ENCODE measurements at places on chromosomes 3 and 15. TPM values are rescaled to one million over a fixed set of nuclear protein-coding genes. Genes with fewer than 3 reads are reported as not detected.
A peak's percentile ranks its signal among the peaks of the same experiment; 100 is the strongest.

GRCh38 chr3:54342676-54343075 lies 220.3 kb downstream of the CACNA2D3 start:
- no peak for DNase-seq

DNA sequence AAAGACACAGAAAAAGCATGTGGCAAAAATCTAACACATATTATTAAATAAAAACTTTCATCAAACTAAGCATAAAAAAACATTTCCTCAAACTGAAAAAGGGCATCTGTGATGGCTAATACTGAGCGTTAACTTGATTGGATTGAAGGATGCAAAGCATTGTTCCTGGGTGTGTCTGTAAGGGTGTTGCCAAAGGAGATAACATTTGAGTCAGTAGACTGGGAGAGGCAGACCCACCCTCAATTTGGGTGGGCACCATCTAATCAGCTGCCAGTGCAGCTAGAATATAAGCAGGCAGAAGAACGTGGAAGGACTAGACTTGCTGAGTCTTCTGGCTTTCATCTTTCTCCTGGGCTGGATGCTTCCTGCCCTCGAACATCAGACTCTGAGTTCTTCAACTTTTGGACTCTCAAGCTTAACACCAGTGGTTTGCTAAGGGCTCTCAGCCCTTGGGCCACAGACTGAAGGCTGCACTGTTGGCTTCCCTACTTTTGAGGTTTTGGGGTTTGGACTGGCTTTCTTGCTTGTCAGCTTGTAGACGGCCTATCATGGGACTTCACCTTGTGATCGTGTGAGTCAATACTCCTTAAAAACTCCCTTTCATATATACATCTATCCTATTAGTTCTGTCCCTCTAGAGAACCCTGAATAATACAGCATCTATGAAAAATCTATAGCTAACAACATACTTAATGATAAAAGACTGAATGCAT lies 45.4 kb downstream of the DAZL start:
- DNase-seq = no peak

DNA sequence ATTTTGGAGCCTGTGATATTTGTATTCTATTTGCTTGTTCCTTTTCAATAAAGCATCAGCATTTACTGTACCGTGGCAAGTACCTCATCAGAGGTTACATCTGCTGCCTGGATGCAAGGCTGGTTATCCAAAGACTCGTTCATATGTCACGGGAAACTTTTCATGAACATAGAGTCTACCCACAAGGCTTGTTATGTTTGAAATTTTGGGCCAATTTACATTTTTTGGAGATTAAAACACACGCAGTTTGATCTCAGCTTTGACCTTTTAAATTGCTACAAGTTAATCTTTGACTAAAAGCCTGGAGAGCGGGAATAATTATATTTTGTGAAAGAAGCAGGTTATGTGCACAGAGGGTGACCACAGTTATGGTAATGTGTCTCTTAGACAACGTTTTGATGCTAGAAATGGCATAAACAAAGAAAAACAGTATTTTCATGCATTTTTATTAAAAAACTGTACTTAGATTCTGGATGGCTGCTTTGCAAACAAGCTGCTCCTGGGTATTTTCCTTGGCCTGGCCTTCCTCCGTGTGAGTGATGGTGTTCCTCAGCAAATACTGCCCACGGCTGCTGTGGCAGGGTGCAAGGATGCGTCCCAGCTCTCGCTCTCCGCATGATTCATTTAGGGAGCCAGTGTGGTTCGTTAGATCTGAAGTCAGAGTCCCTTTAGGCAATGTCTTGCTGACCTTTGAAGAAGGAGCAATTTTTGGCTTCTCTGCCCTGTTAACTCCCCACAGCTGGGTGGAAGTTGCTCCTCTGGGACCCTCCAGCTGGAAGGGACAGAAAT lies 27.1 kb downstream of the CHST2 start:
- DNase-seq = no peak

- DNase-seq = no peak
Observed at GRCh38 chr3:11145888-11146287, 8.4 kb upstream of the HRH1 start.

DNA sequence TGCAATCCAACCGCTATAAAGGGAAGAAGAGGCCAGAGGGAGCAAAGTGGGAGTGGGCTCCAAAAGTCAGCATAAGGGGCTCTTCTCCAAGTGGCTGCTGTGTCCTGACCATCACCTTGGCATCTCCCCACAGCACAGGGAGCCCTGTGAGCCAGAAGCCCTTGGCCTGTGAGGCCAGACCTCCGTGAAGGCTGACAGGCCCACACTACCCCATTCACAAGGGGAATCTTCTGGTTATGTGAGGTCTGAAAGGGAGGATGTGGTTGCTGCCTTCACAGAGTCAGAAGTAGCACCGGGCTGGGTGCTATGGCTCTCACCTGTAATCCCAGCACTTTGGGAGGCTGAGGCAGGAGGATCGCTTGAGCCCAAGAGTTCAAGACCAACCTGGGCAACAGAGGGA lies 2.6 kb upstream of the ULK3 start:
- no peak for DNase-seq

GRCh38 chr15:59998305-59998949 lies 5.7 kb upstream of the FOXB1 start:
- no peak for DNase-seq

DNA sequence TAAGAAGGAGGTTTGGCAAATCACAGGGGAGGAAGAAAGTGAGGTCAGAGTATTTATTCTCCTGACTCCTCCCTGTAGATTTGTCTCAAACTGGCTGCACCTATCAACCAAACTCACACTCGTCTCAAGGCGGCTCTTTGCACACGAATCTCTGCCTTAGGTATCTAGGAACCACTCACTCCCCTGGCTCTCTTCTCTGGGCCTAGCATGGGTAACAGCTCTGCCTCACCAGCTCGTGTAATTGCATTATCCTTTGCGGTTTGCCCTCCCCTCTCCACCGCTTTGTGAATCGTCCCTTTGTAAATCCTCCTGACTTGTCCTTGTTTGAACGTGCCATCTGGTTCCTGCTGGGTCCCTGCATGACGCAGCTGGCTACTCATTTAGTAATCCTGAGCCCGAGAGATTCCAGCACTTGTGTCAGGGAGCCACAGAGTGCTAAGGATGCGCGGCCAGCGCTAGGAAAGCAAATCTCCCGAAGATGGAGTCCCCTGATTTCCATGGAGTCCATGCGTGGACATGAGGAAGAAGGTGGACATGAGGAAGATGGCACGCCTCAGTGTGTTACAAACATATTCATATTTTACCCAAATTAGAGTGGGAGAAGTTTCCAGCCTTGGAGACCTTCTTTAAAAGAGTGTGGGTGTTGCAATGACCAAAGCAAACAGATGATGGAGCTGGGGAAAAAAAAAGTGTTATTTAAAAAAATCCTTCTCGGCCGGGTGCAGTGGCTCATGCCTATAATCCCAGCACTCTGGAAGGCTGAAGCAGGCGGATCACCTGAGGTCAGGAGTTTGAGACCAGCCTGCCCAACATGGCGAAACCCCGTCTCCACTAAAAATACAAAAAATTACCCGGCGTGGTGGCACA lies 26.7 kb downstream of the NRROS start:
- peak; percentile 91 for DNase-seq

- no peak for DNase-seq
Observed at GRCh38 chr3:24020036-24020691, 75.1 kb downstream of the NR1D2 start.

GRCh38 chr3:192727032-192727847 lies at the start of gene FGF12:
Gene FGF12 (minus strand): TSS chr3:192727541.
- peak; percentile 2 for DNase-seq

DNA sequence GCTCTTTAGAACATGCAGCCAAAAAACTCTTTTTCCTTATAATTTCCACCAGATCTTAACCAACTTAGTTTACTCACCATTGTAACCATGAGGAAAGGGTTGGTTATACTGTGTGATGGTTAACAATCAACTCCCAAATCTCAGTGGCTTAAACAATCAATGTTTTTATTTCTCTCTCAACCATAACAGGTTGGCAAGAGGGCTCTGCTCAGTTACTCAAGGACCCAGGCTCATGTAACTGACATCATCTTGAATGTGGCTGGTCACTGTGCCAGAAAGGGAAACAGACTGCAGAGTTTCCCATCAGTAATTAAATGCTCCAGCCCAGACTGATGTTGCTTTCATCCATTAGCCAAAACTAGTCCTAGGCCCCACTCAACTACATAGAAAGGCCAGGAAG lies 69.0 kb downstream of the ANKRD28 start:
- no peak for DNase-seq

Gene CCDC9B
- 1.0 TPM for total RNA-seq

Gene IDH3A
- total RNA-seq = 130 TPM

Gene FETUB
- 2.1 TPM for total RNA-seq

Gene CAPN3
- 0.90 TPM for total RNA-seq

Gene ACOX2
- 42.6 TPM for total RNA-seq

All from HepG2 (cell line).